ENCODE measurements at places on chromosomes 5 and 9. TPM values are rescaled to one million over a fixed set of nuclear protein-coding genes. Genes with fewer than 3 reads are reported as not detected.

AP3S1 gene
- 39.2 TPM for total RNA-seq

TEX48 gene
- not detected for total RNA-seq

SPINK7 gene
- total RNA-seq: not detected

PCSK1 gene
- total RNA-seq: not detected

TMEM171 gene
- not detected for total RNA-seq

IL4 gene
- not detected for total RNA-seq

AGTPBP1 gene
- total RNA-seq: 52.2 TPM

DNA sequence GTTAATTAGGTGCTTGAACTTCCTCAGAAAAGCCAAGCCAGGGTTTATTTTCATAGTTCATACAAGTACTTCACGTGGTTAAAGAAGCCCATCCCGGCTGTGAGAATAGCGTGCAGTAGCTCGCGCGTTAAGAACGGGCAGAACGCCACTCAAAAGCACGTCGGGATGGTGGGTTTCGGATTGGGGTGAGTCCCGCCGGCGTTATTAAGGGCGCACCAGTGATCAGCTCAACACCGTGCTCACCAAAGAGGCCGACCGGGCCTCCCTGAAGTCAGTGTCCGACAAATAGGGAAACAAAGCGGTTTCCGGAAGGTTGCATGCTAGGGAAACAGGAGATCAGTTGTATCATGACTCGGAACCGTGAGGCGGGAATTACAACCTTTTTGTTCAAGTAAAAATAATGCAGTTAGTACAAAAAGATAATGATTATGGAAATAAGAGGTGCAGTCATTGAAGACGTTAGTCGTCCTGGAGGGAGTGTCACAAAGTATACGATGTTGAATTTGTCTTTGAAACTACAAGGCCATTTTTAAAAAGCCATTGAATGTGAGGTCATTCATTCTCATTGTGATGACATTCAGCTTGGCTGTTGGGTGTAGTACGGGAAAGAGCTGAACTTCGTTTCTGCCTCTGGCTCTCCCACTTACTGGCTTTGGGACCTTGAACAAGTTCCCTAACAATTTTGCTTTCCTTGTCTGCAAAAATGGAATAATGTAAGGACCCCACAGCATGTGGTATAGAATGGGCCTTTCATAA lies 992 bp downstream of the SETD9 start:
- H3K27me3 ChIP-seq: no peaks in the 10 kb centered on the region

DNA sequence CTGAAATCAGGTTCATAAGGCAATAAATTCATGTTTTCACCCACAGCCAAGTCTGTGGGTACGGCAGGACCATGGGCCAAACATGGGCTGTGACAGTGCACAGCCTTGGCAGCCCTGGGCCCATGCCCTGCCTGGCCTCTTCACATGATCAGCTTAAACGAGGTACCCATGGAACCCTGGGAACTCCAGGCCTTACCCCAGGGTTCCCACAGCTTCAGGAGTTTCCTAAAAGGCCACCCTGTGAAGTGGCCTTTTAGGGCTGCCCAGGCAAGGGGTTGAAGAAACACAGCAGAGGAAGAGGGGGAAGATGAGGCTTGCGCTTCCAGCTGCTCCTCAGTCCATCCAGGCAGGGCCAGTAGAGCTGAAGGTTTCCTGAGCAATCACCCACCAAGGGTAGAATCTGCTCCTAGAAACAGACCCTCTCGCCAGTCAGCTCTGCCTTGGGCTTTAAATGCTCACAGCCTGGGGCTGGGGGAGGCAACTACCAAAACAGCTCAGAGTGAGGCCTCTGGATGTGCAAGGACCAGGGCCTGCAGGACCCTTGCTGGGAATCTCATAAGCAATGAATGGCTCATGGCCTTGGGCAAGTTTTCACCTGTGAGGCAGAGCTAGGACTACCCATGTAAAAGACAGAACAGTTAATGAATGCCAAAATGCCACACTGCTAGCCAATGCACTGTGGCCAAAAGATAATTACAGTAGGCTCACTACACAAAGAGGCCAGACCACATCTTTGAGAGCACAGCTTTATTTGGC lies 79.3 kb upstream of the LRRTM2 start:
- H3K27ac ChIP-seq: no peak overlapping the region
- peaks cover 18% of the 10 kb centered on the region for H3K4me1 ChIP-seq
- DNase-seq: no peak
- no peaks in the 10 kb centered on the region for H3K27me3 ChIP-seq
- H3K36me3 ChIP-seq: no peaks in the 10 kb centered on the region

- no peak overlapping the region for H3K27ac ChIP-seq
- H3K36me3 ChIP-seq: no peaks in the 10 kb centered on the region
- DNase-seq: no peak
- H3K27me3 ChIP-seq: no peaks in the 10 kb centered on the region
- H3K4me1 ChIP-seq: no peaks in the 10 kb centered on the region
These were observed 66.0 kb upstream of the SIMC1 start for GRCh38 chr5:176172246-176172645.

DNA sequence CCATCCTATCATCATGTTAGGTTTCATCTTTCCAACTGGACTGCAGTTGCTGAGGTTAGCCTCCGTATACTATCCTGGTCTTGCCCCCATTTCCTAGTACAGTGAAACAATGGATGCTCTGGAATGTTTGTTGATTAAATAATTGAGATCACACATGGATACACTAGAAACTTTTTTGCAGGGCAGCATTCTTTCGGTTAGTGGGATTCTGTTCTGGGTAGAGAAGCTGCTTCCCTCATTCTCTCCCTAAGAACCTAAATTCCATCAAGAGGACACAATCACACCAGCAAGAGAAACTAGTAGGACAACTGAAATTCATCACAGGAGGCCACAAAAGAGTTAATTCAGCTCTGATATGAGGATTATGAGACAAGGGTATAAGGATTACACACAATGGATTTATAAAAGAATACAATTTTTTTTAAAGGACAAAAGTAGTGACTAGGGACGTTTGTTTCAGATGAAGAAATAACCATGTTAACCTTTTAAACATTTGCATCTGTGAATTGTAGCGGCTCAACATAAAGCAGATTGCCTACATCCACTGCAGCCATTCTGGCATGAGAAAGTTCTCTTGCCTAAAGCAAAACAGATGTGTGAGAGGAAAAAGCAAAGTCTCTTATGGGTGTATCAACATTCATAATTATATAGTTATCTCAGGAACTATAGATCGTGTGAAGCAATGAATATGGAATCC lies 162.7 kb upstream of the LHFPL2 start:
- H3K27ac ChIP-seq: no peak overlapping the region
- no peaks in the 10 kb centered on the region for H3K4me1 ChIP-seq
- no peak for DNase-seq
- no peaks in the 10 kb centered on the region for H3K36me3 ChIP-seq
- no peaks in the 10 kb centered on the region for H3K27me3 ChIP-seq
- no peak overlapping the region for H3K4me3 ChIP-seq

- no peaks in the 10 kb centered on the region for H3K36me3 ChIP-seq
- peak overlapping the region; percentile 3 for H3K27ac ChIP-seq
- peaks cover 42% of the 10 kb centered on the region for H3K4me1 ChIP-seq
- no peaks in the 10 kb centered on the region for H3K27me3 ChIP-seq
- no peak for DNase-seq
- no peak overlapping the region for H3K4me3 ChIP-seq
These were observed 67.9 kb downstream of the IQGAP2 start for GRCh38 chr5:76470976-76471375.

DNA sequence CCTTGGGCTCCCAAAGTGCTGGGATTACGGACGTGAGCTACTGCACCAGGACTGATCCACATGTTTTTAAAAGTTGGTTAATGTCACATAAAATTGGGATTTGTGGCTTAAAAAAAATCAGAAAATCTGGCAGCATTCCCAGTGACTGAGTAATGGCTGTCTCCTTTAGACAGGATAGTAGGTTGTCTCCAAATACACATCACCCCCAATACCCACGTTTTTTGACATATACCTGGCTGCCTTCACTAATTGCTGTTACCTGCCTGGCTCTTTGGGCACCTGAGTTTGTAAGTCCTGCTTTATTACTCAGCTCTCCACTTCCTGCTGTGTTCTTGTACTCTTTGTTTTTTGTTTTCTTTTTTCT lies 84.8 kb downstream of the KDM4C start:
- H3K4me1 ChIP-seq: no peaks in the 10 kb centered on the region
- no peak overlapping the region for H3K4me3 ChIP-seq
- H3K36me3 ChIP-seq: peaks cover 14% of the 10 kb centered on the region
- H3K27me3 ChIP-seq: no peaks in the 10 kb centered on the region
- DNase-seq: no peak

DNA sequence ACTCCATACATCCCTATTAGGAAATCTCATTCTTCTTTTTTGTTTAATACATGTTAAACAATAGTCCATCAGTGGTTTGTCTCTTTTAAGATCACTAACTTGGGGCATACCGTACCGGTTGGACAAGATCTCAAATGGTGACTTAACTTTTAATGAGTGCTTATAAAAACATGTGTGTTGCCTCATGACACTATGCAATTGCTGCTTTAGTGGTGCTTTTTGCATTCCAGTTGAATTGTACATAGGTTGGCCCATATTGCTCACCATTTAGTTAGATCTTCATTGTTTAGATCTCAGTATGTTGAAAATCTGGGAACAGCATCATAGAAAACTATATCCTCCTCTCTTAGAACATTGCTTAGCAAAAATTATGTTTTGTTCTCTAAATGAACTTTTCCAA lies 17.8 kb downstream of the C9orf85 start:
- no peaks in the 10 kb centered on the region for H3K27me3 ChIP-seq
- DNase-seq: no peak
- H3K27ac ChIP-seq: no peak overlapping the region
- no peaks in the 10 kb centered on the region for H3K4me1 ChIP-seq

DNA sequence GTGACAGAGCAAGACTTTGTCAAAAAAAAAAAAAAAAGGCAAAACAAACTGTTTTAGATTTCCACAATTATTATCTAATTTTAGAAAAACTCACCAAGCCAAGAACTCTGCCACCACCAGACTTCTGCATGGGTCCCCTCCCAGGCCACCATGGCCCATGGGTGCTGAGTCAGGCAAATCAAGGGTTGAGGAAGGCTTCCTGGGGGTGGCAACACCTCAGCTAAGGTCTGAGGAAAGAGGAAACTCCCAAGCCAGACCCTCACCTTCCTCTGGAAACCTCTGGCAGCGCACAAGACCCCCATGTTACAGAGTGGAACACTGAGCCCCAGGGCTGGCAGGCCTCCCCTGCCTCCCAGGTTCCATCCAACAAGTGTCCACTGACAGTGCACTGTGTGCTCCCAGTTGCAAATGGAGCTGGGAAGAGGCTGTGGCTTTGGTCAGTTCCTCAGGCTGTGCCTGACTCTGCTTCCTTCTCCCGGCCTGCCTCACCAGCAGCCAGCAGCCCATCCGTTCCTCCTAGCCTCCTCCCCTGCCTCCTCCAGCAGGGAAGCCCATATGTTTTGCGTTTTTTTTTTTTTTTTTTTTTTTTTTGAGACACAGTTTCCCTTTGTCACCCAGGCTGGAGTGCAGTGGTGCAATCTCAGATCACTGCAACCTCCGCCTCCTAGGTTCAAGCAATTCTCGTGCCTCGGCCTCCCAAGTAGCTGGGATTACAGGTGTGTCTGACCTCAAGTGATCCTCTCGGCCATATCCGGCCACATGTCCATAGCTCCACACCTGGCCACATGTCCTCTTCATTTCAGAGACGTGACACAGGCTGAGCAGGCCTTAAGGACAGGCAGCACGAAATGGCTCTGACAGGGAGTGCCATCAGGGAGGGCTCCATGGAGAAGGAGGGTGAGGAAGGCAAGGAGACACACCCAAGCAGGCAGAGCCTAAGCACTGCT lies 3.5 kb upstream of the SUSD3 start:
- peaks cover 7% of the 10 kb centered on the region for H3K4me1 ChIP-seq
- no peaks in the 10 kb centered on the region for H3K36me3 ChIP-seq
- no peak for DNase-seq
- no peaks in the 10 kb centered on the region for H3K27me3 ChIP-seq

DNA sequence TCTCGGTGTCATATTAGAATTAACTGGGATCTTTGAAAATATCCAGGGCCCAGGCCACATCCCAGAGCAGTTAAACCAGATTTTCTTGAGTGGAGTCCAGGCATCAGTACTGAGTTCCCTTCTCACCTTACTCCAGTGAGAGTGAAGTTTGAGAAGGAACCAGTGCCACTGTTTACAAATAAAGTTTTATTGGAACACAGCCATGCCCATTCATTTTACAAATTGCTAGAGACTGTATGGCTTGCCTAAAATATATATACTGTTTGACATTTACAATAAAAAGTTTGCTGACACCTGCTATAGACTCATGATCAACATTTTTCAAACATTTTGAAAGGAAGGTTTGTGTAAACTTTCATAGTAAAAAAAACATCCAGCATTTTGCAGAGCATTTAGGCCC lies 63.7 kb upstream of the DMRT3 start:
- no peaks in the 10 kb centered on the region for H3K4me1 ChIP-seq
- H3K27ac ChIP-seq: no peak overlapping the region
- DNase-seq: no peak

GRCh38 chr5:64497386-64497785 lies 8.4 kb upstream of the RGS7BP start:
- no peaks in the 10 kb centered on the region for H3K4me1 ChIP-seq
- H3K27ac ChIP-seq: no peak overlapping the region
- no peaks in the 10 kb centered on the region for H3K36me3 ChIP-seq
- no peak overlapping the region for H3K4me3 ChIP-seq

- H3K27ac ChIP-seq: no peak overlapping the region
- H3K36me3 ChIP-seq: no peaks in the 10 kb centered on the region
- DNase-seq: no peak
- H3K4me1 ChIP-seq: no peaks in the 10 kb centered on the region
- H3K4me3 ChIP-seq: no peak overlapping the region
- no peaks in the 10 kb centered on the region for H3K27me3 ChIP-seq
These were observed 156.3 kb downstream of the HMHB1 start for GRCh38 chr5:143968071-143968878.

- H3K4me1 ChIP-seq: no peaks in the 10 kb centered on the region
- no peaks in the 10 kb centered on the region for H3K36me3 ChIP-seq
- no peak for DNase-seq
- no peak overlapping the region for H3K4me3 ChIP-seq
- H3K27ac ChIP-seq: no peak overlapping the region
- H3K27me3 ChIP-seq: peaks cover 22% of the 10 kb centered on the region
These were observed 6.0 kb downstream of the SOHLH1 start for GRCh38 chr9:135693265-135693664.

- H3K27ac ChIP-seq: no peak overlapping the region
- DNase-seq: no peak
- H3K27me3 ChIP-seq: peaks cover 19% of the 10 kb centered on the region
- H3K4me3 ChIP-seq: no peak overlapping the region
These were observed 2.6 kb downstream of the VLDLR start for GRCh38 chr9:2624051-2624682.

GRCh38 chr5:52376592-52376991 lies 411.1 kb upstream of the ITGA1 start:
- DNase-seq: no peak
- no peak overlapping the region for H3K27ac ChIP-seq
- no peak overlapping the region for H3K4me3 ChIP-seq
- no peaks in the 10 kb centered on the region for H3K36me3 ChIP-seq

DNA sequence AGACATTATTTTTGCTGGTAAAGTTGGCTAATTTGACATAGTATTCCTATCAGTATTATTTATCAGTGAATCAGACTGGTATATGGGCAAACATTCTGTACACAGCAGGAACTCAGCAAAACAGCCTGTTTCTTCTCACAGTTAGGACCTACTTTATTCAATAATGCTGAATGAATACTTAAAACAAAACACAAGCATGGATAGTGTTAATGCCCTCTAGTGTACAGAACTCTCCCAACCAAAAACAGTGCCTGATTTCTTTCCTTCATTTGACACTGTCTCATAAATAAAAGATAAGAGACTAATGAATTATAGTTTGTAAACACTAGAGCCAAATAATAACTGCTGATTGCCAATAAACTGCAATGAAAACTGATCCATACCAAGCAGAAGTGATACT lies 1113.3 kb downstream of the PTPRD start:
- no peak overlapping the region for H3K27ac ChIP-seq
- H3K27me3 ChIP-seq: no peaks in the 10 kb centered on the region
- H3K4me3 ChIP-seq: no peak overlapping the region
- no peaks in the 10 kb centered on the region for H3K4me1 ChIP-seq
- H3K36me3 ChIP-seq: no peaks in the 10 kb centered on the region
- DNase-seq: no peak

Data from T-cell (primary cell).